ENCODE measurements at places on chromosomes 12 and 14. TPM values are rescaled to one million over a fixed set of nuclear protein-coding genes. Genes with fewer than 3 reads are reported as not detected.

The KRT4 gene
- 129 TPM for total RNA-seq

The TEDC1 gene
- total RNA-seq = 37.2 TPM

The DAO gene
- total RNA-seq = not detected

The DENND5B gene
- 4.3 TPM for total RNA-seq

The RILPL1 gene
- 8.7 TPM for total RNA-seq

The GPD1 gene
- 0.14 TPM for total RNA-seq

The SLC5A8 gene
- total RNA-seq = not detected

The SARNP gene
- 116 TPM for total RNA-seq

The FSCB gene
- total RNA-seq = not detected

The MYF6 gene
- not detected for total RNA-seq

The CLEC4C gene
- not detected for total RNA-seq

The CLEC9A gene
- not detected for total RNA-seq

The ADAM20 gene
- total RNA-seq = not detected

The BEGAIN gene
- 0.21 TPM for total RNA-seq

The VTI1B gene
- 54.3 TPM for total RNA-seq

The KRT72 gene
- not detected for total RNA-seq

The STAC3 gene
- 1.1 TPM for total RNA-seq

The RD3L gene
- not detected for total RNA-seq

The SMCO3 gene
- total RNA-seq = not detected

The KHNYN gene
- total RNA-seq = 66.9 TPM

The CARMIL3 gene
- total RNA-seq = not detected

The EPYC gene
- total RNA-seq = not detected

The FOXN4 gene
- not detected for total RNA-seq

The GALNT16 gene
- total RNA-seq = 0.07 TPM

The NTN4 gene
- total RNA-seq = 16.9 TPM

The PRH2 gene
- not detected for total RNA-seq

Data from airway epithelial cell (primary cell).